ENCODE measurements at places on chromosomes 6 and 20.

DNA sequence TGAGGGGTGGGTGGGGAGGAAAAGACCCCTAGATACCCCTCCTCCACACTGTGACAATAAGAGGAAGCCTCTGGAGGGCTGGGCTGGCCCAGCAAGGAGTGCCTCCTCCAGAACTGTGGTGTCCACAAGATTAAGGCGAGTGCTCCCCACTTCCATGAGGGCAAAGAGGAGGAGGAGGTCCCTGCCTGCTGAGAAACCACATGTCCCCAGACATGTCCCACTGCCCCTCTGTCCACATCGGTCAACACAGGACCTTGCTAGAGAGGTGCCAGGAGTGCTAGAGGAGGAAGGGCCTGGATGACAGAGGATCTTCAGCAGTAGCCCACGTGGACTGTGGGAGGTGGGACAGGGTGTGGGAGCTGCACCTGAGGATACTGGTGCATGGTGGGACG, 3.1 kb downstream of the RAET1G start:
- DNase-seq = no peak

GRCh38 chr6:118774581-118774980, 119.4 kb upstream of the ASF1A start:
- no peak for DNase-seq

DNA sequence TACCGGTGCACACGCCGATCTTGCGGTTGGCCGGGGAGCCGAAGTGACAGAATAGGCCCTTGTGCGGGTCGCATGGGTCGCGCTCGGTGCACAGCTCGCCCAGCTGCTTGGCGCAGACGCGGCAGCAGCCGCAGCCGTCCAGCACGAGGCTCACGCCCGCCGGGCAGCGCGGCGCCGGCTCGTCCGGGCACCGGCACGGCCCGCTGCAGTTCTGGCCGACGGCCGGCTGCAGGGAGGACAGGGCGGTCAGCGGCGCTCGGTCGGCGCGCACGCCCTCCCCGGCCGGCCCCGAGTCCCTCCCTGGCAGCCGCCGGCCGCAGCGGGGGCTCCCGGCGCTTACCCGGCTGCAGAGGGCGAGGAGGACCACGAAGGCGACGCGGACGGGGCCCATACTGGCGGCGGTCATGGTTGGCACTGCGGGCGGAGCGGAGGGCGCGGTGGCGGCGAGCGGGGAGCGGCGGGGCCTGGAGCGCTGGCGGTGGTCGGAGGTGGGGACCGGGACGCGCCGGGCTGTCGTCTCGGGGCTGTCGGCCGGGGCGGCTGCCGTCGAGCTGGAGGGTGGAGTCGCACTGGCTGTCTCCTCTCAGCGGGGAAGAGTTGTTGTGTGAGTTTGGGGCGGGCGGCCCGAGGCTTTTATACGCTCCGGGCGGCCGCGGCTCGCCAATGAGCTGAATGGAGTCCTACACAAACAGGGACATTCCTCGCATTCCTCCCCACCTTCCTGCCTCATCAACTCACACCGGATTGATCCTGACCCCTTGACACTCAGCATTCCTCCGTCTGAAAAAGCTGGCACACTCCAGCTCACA, at the start of gene CCN2:
CCN2 (minus strand) TSS at position 606 of the 809 bp plus-strand sequence; CDS start at position 406, 200 bp downstream.
- DNase-seq = peak; percentile 2

DNA sequence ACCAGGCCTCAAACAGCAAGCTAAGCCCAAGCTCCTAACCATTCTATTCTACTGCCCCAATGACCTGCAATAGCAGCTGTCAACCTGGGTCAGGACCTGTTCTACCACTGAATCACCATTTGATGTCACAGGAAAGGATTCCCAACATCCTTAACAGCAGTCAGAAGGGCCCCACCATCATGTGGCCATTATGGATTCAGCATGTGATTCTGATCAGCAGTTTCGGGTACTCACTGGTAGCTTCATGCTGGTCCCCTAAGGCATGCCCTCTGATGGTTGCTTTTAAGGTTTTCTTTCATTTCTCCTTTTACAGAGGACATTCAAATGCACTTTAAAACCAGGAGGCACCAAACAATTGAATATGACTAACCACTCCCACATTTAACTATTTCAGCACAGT, 37.3 kb upstream of the MAP7 start:
- DNase-seq = no peak

DNA sequence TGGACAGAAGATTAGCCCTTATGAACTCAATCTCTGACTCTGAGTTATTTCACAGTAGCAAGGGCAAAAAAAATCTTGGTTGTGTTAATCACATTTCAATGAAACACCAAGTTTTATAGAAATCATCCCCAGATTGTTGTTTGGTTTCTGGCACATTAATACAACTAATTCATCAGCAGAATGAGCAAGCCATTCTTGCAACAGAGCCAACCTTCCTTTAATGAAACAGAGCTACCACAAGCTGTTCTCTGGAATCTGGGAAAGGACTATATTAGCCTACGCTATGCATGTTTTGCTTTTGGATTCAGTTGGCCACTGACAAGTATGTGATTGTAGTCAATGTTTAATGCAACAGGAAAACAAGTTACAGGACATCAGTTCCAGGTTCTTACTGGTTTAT, 13.8 kb upstream of the POPDC3 start:
- no peak for DNase-seq

DNA sequence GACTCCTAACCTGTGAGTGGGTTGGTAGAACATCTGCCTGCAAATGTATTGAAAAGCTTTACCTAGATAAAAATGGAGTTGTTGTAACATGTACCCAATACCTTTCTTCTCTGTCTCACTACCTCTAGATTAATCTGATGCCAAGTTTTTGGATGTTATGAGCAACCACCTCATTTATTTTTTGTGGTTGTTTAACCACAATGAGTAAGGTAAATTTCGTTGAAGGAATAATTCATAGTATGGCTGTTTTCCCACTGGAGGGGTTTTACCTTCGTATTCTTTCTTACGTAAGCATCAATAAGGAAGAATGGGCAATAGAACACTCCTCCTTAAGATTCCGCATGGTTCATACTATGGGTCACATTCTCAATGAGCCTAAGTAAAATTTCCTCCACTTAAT, 165.4 kb downstream of the CDH26 start:
- DNase-seq = no peak

GRCh38 chr20:39059036-39059435, 96.9 kb downstream of the DHX35 start:
- DNase-seq = no peak

GRCh38 chr6:63816401-63816981, 180.9 kb downstream of the PHF3 start:
- no peak for DNase-seq

- no peak for DNase-seq
These were observed 92.3 kb upstream of the ELOVL5 start for GRCh38 chr6:53441035-53441493.

- no peak for DNase-seq
These were observed 26.8 kb upstream of the TNFAIP3 start for GRCh38 chr6:137840252-137840651.

DNA sequence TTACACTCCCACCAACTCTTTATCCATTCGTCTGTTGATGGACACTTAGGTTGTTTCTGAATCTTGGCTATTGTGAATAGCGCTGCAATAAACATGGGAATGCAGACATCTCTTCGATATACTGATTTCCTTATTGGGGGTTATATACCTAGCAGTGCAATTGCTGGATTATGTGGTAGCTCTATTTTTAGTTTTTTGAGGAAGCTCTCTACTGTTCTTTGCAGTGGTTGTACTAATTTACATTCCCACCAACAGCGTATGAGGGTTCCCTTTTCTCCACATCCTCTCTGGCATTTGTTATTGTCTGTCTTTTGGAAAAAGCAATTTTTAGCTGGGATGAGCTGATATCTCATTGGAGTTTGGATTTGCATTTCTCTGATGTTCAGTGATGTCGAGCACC, 4.6 kb upstream of the PFDN4 start:
- no peak for DNase-seq

Data from activated naive CD4-positive, alpha-beta T cell treated with anti-CD3 and anti-CD28 coated beads, Interleukin-2, amount 50 U/mL, for 72 hours (primary cell).